ENCODE measurements at places on chromosomes 2 and 18.

- DNase-seq: no peak
Observed at GRCh38 chr2:46972438-46972837, 56.8 kb upstream of the MCFD2 start.

- no peak for DNase-seq
Observed at GRCh38 chr2:105329197-105329554, 359 bp downstream of the TGFBRAP1 start.

DNA sequence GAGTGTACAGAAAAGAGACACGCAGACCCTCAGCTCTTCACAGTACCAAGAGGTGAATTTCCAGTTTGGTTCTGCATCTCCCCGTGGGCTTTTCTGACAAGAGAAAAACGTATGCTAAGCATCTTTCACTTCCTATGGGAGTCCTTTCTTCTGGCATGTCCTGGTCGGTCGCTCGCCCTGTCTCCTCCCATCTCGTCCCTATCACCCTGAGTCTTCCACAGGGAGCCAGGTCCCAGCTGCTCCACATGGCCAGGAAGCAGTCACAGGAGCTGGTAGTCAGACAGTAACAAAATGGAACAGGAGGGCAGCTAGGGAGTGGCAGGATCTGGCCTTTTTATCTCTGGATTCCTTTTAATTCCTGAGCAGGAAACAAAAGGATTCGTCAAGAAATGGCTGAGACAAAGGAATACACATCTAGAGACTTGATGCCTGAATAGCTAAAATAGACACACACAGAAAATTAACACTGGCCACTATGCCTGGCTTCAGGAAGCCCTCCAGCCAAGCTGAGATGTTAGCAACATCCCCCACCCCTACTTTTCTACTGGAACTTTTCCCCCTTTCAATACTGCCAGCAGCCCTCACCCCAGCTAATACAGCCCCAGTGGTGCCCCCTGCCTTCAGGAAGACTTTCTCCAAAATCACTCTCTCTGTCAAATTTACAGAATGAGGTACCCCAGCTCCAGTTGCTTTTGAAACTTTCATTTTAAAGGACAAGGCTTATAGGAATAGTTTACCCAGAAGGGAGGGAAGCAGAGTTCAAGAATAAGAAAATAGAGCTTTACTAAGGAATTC lies 136.1 kb downstream of the DNER start:
- DNase-seq: no peak

DNA sequence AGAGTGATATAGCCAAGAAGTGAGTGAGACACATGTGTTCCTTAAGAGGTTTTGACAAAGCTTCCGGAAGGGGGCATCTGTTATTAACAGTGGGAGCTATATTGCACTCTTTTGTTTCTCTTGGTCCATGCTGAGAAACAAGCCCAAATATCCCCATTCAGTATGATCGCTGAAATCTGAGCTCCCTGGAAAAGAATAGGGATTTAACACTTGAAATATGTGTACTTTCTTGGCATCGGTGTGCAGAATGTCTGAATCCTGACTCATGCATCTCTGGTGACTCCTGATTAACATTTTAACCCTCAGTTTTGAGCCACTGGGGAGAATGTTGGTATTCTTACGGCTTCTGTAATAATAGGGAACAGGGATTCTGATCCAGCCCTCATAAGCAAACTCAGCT lies 448.1 kb downstream of the TSN start:
- DNase-seq: no peak

GRCh38 chr2:2579814-2580213 lies 248.7 kb upstream of the MYT1L start:
- DNase-seq: no peak

DNA sequence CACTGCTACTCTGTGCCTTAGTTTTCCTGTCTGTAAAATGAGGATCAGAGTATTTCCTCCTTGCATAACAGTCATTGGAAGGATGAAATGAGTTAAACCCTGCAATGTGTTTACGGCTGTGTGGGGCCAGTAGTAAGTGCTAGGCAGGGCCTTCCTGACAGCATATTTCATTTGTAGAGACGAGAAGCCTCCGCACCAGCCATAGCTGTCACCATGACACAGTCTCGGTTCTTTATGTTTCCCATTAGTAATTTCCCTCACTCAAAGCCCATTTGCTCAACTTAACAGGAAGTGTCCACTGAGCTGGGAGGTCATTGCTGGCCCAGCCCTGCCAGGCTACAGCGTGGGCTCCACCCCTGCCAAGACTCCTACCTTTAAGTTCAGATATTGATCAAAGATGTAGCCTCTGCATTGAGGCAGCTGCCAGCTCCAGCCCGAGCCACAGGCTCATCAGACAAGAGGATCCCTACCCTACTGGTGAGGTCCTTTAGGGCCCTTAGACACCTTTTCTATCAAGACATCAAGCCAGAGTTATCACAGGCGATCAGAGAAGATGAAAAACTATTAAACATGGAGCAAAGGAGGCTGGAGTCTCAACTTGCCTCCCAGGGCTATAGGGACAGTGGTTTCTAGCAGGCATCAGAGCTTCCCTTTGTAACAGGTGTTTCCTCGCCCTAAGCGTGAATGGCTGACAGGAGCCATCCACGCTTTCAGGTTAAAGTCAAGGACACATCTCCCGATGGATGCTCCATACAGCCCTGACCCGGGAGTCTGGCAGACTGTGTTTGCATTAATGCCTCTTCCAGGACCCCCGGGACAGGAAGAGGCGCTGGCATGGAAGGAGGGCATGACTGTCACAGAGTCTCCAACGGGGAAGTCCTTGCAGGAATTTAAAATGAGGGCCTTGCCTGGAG lies 251.7 kb downstream of the NDUFA10 start:
- no peak for DNase-seq

DNA sequence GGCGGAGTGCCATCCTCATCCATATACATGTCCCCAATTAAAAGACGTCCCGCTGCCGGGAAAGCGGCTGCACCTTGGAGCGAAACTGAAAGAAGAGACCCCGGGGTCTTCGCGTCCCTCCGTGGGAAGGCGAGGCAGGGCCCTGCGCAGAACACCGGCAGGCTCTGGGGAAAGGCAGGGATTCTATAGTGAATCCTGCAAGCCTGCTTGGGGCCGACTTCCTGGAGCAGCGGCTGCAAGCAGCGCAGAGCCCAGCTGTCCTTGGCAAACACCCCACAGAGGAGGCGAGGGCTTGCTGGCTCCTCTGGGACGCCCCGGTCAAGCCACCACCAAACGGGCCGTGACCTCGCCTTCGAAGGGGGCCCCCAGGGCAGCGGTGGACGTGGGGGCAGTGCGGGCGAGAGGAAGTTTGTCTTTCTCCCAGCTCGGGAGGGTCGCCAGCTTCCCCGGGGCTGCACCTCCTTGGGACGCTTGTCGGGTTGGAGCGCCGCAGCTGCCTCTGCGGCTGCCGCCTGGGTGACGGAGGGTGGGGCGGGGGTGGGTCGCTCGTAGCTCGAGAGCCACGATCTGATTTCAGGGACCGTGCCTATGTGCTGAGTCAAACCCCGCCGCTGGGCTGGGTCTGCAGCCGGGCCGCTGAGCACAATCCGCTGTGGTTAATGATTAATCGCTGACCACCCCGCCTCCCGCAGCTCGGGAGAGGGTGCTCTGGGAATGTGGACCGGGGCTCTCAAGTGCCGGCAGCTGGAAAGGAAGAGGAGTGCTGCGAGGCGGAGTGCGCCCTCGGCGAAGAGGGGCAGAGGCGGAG lies 486 bp upstream of the GPR39 start:
- peak; percentile 58 for DNase-seq

GRCh38 chr2:205047273-205047839 lies 502.1 kb downstream of the PARD3B start:
- DNase-seq: no peak

GRCh38 chr18:75173125-75173432 lies 35.9 kb downstream of the PTGR3 start:
- DNase-seq: no peak

GRCh38 chr2:943821-944220 lies 6.8 kb upstream of the SNTG2 start:
- DNase-seq: no peak

- no peak for DNase-seq
Observed at GRCh38 chr2:14125624-14126293, 506.8 kb upstream of the LRATD1 start.

DNA sequence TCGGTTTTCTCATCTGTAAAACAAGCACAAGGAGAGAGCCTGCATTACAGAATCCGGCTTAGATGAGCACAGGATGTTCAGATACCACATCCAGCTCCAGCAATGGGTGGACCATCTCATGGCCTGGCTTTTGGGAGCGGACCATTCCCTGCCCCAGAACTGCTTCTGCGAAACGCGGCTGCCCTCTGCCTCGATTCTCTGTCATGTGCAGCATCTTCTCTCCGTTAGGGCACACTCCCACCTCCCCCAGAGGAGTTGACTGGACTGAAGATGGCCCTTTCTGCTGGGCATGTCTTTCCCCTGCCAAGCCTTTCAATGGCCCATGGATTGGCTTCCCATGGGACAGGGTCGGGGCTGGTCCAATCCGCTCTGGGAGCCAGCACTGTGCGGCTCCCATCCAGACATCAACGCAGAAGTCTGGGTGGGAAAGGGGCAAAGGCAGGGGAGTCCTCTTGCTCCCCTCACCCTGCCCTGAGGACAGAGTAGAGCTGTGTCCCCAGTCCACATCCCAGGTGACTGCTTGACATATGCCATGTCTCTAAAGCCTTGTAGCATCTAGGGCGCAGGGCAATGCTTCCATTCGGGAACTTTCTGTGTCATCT lies 14.3 kb upstream of the FAHD2A start:
- no peak for DNase-seq

DNA sequence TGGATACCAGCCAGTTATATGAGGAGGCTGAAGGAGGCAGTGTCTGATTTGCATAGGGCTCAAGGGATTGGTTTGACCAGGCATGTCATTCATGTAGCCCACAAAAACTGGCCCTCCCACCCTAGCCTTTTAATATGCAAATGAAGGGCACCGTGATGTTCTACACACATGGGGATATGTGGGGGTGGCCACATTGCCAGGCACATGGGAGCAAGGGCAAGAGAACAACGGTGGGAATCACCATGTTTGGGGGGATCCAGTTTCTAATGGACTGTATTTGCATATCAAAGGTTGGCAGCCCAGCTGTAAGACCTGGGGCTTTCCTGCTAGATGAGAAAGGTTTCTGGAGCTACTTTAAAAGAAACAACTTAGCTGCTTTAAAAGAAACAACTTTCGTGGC lies 65.1 kb upstream of the SLC25A52 start:
- DNase-seq: no peak

DNA sequence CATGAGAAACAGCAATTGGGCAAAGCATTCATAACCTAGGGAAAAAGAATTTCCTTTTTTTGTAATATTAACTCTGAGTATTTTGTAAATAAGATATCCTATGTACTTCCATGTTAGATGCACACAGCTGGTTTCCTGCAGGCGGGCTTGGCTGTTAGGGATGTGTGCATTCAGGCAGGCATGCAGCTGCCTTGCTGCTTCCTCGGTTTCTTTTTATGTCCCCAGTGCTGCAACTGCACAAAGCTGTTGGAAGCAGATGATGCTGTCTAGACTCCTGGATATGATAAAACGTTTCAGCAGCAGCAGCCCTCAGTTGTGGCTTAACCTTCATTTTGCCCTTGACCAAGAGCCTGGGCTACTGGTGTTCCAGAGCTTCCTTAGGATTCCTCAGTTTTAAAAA lies 89.4 kb upstream of the EML6 start:
- no peak for DNase-seq

DNA sequence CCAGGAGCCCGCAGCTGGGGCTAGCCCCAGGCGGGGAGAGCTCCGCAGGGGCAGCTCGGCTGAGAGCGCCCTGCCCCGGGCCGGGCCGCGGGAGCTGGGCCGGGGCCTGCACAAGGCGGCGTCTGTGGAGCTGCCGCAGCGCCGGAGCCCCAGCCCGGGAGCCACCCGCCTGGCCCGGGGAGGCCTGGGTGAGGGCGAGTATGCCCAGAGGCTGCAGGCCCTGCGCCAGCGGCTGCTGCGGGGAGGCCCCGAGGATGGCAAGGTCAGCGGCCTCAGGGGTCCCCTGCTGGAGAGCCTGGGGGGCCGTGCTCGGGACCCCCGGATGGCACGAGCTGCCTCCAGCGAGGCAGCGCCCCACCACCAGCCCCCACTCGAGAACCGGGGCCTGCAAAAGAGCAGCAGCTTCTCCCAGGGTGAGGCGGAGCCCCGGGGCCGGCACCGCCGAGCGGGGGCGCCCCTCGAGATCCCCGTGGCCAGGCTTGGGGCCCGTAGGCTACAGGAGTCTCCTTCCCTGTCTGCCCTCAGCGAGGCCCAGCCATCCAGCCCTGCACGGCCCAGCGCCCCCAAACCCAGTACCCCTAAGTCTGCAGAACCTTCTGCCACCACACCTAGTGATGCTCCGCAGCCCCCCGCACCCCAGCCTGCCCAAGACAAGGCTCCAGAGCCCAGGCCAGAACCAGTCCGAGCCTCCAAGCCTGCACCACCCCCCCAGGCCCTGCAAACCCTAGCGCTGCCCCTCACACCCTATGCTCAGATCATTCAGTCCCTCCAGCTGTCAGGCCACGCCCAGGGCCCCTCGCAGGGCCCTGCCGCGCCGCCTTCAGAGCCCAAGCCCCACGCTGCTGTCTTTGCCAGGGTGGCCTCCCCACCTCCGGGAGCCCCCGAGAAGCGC lies 15.0 kb upstream of the GMPPA start:
- no peak for DNase-seq

- no peak for DNase-seq
Observed at GRCh38 chr2:240256704-240257637, 116.5 kb upstream of the OTOS start.

DNA sequence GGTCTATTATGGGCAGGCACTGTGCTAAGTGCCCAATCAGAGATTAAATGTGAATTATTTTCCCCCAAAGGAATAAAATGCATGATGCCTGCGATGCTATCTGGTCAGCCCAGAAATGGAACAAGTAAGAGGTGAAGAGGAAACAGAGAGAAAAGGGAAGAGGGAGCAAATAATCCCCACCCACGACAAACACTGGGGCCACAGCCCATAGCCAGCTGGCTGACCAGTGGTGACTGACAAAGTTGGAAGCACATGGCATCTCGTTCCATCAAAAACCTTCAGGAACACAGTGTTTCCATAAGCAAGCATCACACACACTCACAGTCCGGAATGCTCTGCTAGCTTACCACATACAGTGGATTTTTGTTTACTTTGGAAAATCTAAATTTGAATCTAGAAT lies 21.1 kb upstream of the COX7A2L start:
- no peak for DNase-seq

GRCh38 chr18:62525608-62526007 lies 2.8 kb downstream of the ZCCHC2 start:
- DNase-seq: no peak

GRCh38 chr2:58140508-58141072 lies 94.0 kb downstream of the VRK2 start:
- DNase-seq: no peak

- DNase-seq: no peak
Observed at GRCh38 chr2:221571025-221571550, 1.0 kb downstream of the EPHA4 start.

GRCh38 chr18:24128700-24129099 lies 10.2 kb upstream of the CABYR start:
- DNase-seq: no peak
